ENCODE measurements at places on chromosomes 1 and 21.

GRCh38 chr1:202615501-202616354 is 94.5 kb downstream of the SYT2 start:
- DNase-seq, result no peak

DNA sequence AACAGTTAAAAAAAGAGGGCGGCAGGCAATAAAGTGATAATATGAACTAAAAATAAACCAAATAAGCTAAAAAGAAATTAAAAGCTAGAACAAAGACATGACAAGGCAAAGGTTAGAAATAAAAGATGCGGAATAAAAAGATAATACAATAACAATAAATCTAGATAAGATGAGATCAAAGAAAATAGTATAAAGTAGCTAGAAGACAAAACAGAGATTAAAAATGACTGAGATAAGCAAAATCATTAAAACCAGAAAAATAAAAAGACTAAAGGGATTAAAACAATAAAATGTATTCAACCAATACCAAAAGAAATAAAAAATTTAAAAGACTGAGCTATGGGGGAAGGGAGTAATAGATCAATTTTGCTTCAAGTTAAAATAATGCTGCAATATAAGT is 10.8 kb upstream of the SOX13 start:
- DNase-seq, result no peak

DNA sequence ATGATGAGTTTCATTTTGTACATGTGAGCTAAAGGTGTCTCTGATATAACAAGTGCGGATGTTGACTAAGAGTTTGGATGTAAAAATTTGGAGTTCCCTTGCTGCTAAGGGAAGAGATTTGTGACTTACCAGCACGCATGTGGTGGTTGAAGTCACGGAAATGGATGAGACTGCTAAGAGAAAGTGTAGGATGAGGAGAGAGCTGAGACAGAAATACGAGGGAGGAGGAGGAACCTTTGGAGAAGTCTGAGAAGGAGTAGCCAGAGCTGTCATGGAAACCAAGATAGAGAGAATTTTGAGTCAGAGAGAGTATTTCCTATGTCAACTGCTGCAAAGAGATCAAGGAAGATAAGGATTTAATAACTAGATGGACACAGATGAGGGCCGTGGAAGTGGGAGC is 106.5 kb upstream of the COL24A1 start:
- DNase-seq, result no peak

DNA sequence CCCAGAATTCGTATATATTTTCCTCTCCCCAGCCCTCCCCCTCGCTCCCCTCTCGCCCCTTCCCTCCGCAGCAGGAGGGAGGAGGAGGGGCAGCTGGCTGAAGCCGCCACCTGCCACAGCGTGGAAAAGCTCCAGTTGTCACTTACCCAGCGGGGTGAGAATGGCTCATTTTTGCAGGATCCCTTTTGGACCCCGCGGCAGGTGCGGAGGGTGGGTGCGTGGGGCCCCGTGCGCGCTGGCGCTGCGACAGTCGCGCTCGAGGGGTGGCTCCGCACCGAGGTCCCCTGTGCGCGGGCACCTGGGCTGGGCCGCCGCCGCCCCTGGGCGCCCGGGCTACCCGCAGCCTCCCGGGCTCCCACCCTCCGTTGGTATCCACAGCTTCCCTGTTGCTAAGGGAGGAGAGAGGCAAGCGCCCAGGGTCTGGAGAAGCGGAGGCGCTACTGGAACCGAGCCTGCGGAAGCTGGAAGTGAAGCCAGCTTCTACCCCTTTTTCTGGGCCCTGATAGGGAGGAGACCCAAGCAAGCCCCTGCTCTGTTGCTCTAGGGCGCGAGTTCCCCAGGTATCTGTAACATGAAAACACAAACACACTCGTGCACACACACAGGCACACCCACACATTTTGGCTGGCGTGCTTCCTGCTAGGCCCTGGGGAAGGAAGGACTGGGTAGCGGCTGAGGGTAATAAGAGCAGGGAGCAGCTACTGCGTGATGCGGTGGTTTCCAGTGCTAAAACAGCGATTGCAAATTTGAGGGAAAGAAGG is at the start of gene ERICH3:
TSS of gene ERICH3 (minus strand) at position 442 of the 761 bp plus-strand sequence. CDS start at position 169, 273 bp downstream.
- peak; percentile 20 for DNase-seq

DNA sequence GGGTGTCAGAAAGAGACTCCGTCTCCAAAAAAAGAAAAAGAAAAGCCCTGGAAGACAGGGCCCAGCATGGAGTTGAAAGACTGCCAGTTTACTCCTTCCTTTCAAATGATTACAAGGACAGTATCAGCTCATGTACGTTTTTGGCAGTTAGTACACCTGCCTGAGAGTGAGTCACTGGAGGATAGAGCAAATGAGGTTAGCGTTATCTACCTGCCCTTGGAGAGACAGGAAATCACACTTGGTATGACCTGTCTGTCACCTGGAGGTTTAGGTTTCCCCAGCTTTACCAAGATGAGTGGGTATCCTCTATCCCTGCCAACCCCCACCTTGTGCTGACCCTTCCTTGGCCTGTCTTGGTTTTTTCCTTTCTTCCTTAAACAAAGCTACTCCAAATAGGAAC is 96.8 kb upstream of the BMP8A start:
- DNase-seq, result no peak

- DNase-seq, result no peak
Observed at GRCh38 chr1:45518910-45519309, 2.8 kb downstream of the PRDX1 start.

DNA sequence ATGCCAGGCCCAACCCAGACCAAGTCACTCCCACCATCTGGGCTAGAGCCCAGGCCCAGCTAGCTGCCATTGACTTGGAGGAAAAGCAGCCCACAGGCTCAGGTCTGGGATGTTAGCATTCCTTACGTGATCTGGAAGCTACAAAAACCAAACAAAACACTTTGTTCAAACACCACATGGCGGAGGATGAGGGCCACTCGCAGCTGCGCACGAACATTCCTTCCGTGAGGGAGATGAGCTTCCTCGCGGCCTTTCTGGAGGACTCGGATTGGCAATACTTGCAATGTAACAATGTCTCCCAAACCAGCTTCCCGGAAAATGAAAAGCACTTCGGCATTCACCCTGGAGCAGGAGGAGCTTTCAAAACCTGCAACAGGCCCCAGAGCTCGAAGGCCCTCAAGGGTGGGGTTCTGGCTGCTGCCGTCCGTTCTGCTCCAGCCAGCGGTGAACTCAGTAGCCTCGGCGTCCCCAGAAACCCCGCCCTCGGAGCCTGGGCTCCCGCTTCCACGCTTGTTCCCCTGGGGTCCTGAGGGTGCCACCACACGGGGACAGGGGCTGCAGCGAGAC is 40.5 kb downstream of the COL6A1 start:
- no peak for DNase-seq

DNA sequence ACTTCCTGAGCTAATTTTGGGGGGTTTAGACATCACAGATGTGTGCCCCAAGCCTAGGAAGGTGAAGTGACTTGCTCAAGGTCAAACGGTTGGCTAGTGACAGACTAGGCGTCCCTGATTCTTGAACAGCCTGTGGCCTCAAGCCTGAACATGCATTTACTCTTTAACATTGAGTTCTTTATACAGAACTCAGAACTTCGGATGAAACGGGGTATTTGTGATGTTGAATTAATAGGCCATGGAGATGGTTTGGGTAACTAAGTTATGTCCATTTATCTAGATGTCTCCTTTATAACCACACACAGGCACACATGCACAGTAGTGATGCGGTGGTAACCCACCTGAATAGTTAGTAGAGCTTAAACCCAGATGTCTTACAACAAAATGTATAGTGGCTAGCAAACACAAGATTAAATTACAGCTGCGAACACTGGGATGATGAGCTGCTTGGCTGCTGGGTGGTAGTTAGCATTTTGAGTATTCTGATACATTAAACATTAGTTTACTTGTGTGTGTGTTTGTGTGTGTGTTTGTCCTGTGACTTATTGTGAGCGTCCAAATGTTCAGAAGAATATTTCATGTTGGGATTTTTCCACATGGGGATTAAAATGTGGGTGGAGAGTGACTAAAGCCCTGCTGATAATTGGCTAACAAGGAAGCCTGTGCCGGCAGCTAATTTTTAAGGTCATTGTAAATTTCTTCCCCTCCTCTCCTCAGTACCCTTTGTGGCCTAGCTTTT is 2.3 kb downstream of the ATP1A1 start:
- DNase-seq, result no peak

- DNase-seq, result no peak
Observed at GRCh38 chr1:212696721-212697331, 2.8 kb downstream of the BATF3 start.

GRCh38 chr1:232921381-232921780 is 29.0 kb upstream of the NTPCR start:
- DNase-seq, result no peak

GRCh38 chr1:152165286-152166077 is 6.5 kb upstream of the RPTN start:
- DNase-seq, result no peak

DNA sequence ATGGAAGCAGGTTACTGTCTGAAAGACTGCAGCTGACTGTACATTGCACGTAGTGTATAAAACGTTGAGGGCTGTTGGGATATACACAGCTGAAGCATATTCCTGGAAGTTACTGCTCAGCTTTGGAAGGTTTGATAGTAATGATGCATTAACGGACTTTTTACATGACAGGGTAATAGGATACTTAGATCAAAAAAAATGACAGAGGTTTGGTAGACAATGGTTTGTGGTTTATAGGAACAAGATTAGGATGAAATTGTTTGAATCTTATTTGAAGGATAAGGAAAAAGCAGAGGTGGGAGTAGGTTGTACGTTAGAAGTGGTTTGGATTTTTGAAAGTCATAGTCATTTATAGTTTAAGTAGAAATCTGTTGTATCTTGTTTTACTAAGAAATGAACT is 33.0 kb downstream of the ADGRL2 start:
- DNase-seq, result no peak

- DNase-seq, result no peak
Observed at GRCh38 chr1:55334160-55334559, 119.0 kb upstream of the USP24 start.

DNA sequence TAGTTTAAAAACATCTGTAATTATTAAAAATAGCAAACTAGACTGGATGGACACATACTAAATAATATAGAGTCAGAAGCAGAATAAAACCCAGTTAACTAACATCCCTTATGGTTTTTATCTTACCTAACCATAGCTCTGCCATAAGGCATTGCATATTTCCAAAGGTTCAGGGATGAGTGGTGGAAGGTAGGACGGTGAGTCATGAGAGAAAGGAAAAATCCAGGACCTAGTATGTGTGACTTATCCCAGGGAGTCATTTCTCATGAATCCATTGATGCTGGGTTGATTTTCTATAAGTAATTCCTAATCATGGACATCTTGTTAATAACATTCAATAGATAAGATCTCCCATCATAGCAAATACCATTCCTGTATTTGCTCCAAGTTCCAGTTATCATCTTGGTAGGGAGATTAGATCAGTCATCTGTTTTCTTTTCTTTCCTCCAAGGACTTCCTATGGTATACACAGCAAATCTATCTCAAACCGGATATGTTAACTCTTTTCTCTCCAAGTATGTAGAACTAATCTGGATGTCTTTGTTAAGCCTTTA is 490.7 kb upstream of the B3GALT2 start:
- DNase-seq, result no peak

GRCh38 chr1:22500471-22500870 is 48.8 kb downstream of the ZBTB40 start:
- DNase-seq, result no peak

DNA sequence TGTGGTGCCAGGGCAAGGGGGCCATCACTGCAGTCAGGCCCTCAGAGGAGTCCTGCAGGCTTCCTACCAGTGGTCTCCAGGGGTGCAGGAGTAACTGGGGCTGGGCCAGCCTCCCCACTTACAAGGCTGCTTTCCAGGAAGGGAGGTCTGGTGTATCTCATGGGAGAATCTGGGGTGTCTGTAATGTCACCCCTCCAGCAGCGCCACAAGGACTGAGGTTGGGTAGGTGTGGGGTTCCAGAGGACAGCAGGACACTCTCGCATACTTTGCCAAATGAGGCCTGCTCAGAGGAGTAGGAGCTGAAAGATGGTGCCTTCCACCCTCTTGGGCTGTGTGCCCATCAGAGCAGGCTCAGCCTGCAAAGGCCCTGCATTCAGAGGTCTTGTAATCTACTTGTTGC is 46.9 kb downstream of the TNNT2 start:
- no peak for DNase-seq

GRCh38 chr1:66271904-66272254 is 262.1 kb upstream of the SGIP1 start:
- DNase-seq, result no peak

GRCh38 chr1:183956559-183957188 is 80.9 kb downstream of the COLGALT2 start:
- no peak for DNase-seq

GRCh38 chr1:38082769-38083263 is 36.2 kb upstream of the POU3F1 start:
- no peak for DNase-seq

- no peak for DNase-seq
Observed at GRCh38 chr1:166084613-166085012, 82.2 kb downstream of the FAM78B start.

- DNase-seq, result peak; percentile 43
Observed at GRCh38 chr1:228407106-228408040, 738 bp upstream of the TRIM11 start.

DNA sequence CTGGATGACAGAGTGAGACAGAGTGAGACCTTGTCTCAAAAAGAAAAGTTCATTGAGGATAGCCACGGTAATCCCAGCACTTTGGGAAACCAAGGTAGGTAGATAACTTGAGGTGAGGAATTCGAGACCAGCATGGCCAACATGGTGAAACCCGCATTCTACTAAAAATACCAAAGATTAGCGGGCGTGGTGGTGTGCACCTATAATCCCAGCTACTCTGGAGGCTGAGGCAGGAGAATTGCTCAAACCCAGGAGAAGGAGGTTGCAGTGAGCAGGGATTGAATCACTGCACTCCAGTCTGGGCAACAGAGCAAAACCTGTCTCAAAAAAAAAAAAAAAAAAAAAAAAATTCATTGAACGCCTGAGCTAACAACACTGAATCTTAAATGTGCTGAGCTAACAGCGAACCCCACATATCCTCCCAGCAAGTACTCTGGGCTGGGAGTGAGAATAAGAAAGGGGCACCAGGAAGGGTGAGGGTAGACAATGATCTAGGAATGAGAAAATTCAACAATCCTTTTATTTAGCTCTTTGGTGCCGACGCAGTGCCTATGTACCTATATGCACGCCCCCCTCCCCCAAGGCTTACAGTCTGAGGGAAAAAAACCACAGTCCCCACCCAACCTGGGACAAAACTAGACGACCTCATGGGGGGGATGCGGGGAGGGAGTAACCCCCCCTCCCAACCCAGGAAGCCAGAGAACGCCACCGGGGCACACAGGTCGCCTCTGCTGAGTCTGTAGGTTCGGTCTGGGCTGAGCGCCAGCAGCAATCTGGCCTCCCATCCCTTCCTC is 1.4 kb upstream of the CACNA1S start:
- DNase-seq, result no peak

DNA sequence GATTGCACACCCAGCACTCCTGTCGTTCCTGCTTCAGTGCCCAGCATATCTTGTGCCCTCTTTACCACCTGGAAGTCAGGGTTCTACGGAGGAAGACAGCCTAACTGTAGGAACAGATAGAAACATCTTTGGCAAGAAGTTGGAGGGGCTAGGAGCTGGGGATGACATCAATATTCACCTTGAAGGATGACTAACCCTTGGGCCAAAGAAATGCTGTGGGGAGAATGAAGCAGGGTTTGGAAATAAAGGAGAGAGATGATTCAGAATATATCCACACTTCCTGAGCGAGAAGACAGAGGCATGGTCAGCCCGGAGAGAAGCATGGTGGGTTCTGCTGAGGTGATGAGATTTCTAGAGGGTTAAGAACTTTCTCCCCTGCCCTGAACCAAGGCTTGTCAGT is 4.6 kb upstream of the NKAIN1 start:
- DNase-seq, result no peak

Data from mesothelial cell of epicardium (in vitro differentiated cells).